ENCODE measurements at places on chromosomes 4 and X. TPM values are rescaled to one million over a fixed set of nuclear protein-coding genes. Genes with fewer than 3 reads are reported as not detected.

GRCh38 chrX:50579955-50580354 lies 109.3 kb upstream of the DGKK start:
- DNase-seq = peak; percentile 51

DNA sequence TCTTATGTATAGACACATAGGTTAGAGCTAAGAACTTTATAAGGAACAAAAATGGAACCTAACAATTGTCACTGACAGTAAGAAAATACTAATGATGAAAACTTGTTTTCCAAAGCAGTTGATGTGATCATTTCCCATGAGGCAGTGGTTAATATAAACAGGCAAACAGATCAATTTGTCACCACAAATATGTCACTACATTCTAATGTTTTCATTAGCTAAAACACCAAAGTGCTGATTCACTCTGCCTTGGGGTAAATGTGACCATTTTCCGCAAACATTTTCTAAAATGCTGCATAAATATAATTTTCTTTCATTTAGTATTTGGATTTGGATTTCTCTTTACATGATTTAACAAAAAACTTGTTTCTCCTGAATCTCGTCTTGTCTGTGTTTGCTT lies 408.9 kb upstream of the CTSO start:
- DNase-seq = peak; percentile 64

GRCh38 chr4:176270669-176271068 lies 1.6 kb upstream of the ASB5 start:
- peak; percentile 90 for DNase-seq

- no peak for DNase-seq
Measured at GRCh38 chr4:165379678-165380064, 863 bp downstream of the CPE start.

GRCh38 chr4:123821861-123822260 lies 425.3 kb downstream of the SPRY1 start:
- DNase-seq = peak; percentile 88

- DNase-seq = peak; percentile 21
Measured at GRCh38 chr4:4685810-4686795, 144.3 kb upstream of the STX18 start.

GRCh38 chrX:85561231-85561630 lies 181.8 kb upstream of the POF1B start:
- DNase-seq = no peak

DNA sequence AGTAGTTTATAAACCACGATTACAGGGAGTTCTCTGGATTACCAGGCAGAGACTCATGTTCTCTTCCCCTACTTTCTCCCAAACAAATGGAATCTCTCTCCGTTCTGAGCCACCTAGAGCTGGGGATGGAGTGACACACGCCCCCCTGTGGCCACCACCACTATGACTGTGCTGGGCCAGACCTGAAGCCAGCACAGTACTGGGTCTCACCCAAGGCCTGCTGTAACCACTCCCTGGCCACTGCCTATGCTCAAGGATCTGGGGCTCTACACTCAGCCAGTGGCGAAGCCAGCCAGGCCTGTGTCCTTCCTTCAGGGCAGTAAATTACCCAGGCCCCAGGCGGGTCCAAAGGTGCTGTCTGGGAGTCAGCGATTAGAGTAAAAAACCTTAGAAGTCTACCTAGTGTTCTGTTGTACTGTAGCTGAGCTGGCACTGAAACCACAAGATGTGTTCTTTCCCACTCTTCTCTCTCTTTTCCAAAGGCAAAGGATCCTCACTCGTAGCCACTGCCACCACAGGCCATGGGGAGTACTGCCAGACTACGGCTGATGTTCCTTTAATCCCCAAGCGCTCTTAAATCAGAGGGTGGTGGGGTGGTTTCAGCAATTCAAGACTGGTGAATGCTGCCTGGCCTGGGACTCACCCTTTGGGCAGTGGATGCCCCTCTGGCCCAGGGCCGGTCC lies 412.2 kb upstream of the ARX start:
- DNase-seq = no peak

GRCh38 chr4:157223456-157223855 lies 2.9 kb downstream of the GRIA2 start:
- no peak for DNase-seq

DNA sequence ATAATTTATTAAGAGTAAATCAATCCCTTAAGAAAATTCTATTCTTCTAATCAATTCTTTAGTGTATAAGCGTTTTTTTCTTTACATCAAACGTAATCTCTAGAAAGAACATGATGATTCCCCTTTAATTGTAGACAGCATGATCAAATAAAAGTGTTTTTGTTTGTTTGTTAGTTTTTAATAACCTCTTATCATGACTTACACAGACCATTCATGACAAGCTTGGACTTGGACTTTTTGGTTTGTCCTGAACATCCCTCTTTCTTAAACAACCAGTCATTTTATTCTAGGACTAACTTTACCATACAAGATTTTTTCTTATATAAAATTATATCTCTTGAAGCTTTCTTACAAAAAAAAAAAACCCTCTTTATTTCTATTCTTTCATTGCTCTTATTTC lies 344.6 kb upstream of the SPOCK3 start:
- DNase-seq = peak; percentile 0

MAGEA2B gene
- total RNA-seq = not detected

GRCh38 chr4:110515676-110516075 lies 39.7 kb downstream of the ENPEP start:
- no peak for DNase-seq

DNA sequence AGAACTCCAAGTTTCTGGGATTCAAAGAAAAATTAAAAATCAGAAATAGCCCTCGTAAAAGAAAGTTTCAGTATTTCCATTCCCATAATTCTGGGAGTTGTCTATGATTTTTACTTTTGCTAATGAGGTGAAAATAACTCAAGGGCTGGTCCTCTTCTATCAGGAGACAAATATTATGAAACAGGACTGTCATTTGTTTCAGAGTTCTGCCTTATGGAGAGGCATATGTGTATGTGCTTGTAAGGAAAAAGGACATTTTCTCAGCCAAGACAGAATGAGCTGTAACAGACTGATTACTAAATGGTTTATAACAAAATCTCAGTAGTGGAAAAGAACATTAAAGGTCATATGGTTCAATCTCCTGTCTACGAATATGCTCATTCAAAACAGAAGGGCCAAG lies 59.0 kb upstream of the TAB3 start:
- no peak for DNase-seq

DNA sequence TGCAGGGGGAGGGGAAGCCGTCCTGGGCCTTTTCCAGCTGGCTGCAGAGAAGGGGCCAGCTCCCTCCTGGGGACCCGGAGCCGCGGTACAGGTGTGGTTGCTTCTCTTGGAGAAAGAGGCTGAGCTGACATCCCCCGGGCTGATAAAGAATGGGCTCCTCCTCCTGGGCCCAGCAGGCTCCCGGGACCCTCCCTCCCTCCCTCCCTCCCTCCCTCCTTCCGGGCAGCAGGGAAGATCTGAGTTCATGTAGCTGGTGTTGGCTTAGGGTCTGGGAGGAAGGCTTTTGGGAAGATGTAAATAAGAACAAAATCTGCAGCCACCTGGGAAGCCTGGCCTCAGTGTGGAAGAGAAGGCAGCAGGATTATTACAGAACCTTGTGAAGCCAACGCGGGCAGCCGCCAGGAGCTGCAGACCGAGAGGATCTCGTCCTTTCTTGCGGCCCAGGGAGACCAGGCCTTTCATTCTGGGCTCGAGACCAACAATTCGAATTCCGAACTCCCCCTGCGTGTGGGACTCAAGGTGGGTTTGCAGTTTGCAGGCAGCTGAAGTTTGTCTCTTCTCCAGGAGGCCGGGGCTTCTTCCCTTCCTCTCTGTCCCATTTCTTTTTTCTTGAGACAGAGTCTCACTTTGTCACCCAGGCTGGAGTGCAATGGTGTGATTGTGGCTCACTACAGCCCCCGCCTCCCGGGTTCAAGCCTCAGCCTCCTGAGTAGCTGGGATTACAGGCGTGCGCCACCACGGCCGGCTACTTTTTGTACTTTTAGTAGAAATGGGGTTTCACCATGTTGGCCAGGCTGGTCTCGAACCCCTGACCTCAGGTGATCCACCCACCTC lies at the start of gene PLCXD1:
PLCXD1 (plus strand) TSS at position 216 of the 834 bp plus-strand sequence. CDS start 2,807 bp downstream, outside the sequence.
- peak; percentile 77 for DNase-seq

DNA sequence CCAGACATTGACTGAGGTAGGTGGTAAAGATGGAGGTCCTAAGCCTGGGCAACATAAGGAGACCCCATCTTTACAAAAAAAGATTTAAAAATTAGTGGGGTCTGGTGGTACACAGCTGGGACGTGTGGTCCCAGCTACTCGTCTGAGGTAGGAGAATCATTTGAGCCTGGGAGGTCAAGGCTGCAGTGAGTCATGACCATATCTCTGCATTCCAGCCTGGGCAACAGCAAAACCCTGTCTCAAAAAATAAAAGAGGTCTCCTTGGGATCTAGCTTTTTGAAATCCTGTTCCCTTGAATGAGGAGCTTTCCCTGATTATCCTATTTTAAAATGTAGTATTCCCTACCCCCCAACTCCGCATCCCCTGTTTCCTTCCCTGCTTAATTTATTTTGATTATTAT lies 78.7 kb upstream of the OGT start:
- peak; percentile 12 for DNase-seq

IL2 gene
- not detected for total RNA-seq

GRCh38 chrX:110046001-110046400 lies 43.1 kb downstream of the TMEM164 start:
- no peak for DNase-seq

GRCh38 chrX:152306331-152306730 lies 144.8 kb downstream of the GABRA3 start:
- no peak for DNase-seq

EDA2R gene
- 8.1 TPM for total RNA-seq

FGFBP1 gene
- not detected for total RNA-seq

DNA sequence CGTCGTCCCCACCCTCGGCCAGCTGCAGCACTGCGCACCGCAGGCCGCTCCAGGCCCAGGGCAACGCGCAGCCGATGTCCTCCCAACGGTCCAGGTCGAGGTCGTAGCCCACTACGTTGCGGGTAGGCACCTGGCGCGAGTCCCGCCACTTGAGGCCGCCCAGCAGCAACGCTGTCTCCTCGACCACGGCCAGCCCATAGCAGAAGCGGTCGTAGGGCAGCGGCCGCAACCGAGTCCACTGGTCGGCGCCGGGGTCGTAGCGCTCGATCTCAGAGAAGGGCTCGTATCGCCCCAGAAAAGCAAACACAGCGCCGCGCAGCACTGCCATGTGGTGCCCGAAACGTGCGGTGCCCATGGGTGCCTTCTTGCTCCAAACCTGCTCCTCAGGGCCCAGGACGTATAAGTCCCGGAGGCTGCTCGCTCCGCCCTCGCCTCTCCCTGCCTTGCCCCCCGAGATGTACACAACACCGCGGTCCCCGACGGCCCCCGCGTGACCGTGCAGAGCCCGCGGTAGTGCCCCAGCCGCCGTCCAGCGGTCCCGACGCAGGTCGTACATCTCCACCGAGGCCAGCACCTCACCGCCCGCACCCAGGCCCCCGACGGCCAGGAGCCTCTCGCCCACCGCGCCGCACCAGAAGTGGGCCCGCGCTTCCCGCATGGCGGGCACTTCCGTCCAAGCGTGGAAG lies 2.1 kb downstream of the KLHL34 start:
- no peak for DNase-seq

DNA sequence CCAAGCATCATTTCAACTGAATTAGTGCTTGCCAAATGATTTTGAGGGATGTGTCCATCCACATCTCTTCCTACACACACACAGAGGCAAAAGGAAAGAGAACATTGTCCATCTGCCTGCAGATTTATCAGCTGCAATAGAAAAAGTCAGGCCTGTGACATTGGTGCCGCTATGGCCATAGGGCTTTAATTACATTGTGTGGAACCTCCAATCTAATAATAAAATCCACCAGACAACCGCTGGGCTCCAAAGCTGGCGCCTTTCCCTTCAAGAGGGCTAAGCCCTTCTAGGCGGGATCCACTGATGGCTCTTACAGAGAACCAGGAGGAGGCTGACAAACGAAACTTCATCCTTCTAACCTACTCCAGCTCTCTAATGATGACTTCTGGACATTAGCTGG lies 60.6 kb downstream of the PHOX2B start:
- DNase-seq = no peak

CFI gene
- 18.4 TPM for total RNA-seq

SSX4 gene
- total RNA-seq = not detected

DNA sequence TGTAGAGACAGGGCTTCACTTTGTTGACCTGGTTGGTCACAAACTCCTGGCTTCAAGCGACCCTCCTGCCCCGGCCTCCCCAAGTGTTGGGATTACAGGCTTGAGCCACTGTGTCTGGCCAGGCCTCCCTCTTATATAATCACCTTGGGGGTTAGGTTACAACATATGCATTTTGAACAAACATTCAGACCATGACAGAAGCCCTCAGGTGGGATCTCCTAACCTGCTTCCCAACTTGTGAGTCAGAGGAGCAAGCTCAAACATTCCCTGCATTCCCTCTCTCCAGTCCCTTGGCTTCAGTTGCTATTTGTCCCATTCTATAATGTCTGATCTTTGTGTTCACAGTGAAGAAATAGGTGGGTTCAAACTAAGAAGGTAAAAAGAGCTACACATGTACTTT lies 76.5 kb upstream of the NRK start:
- DNase-seq = no peak

HTRA3 gene
- total RNA-seq = 1.3 TPM

- peak; percentile 20 for DNase-seq
Measured at GRCh38 chr4:185127021-185127925, 15.8 kb upstream of the SLC25A4 start.

DCAF8L2 gene
- total RNA-seq = not detected

- DNase-seq = no peak
Measured at GRCh38 chrX:121161501-121161933, 114.1 kb downstream of the GLUD2 start.

- DNase-seq = peak; percentile 11
Measured at GRCh38 chrX:71128166-71128833, 9.9 kb downstream of the MED12 start.

- DNase-seq = peak; percentile 27
Measured at GRCh38 chr4:164937576-164938270, 39.7 kb downstream of the TRIM61 start.

DNA sequence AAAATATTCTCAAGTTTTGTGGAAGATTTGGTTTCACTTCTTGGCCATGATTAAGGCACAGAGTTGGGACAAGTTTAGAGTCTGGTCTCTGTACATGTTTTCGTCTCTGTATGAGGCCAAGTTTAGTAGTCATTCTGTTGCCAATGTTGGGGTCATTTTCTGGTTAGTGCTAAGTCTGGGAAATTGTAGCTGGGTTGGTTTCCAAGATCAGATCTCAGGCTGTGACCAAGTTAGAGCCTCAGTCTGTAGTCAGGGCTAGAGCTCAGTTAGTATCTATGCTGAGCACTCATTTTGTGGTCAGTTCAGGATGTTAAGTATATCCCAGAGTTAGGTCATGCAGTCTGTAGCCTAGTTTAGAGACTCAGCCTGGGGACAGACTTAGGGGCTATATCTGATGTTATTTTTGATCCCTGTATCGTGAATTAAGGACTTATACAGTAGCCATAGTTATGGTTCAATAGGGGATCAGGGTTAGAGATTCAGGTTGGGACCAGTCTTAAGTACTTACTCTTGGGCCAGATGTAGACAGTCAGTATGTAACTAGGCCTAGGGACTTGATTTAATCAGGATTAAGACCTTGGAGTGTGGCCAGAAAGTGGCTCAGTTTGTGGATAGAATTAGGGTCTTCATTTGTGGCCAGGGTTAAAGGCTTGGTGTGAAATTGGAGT lies 6.6 kb upstream of the ENOX2 start:
- DNase-seq = no peak

Measured in fibroblast of villous mesenchyme (primary cell).